ENCODE measurements at places on chromosomes 4 and X. TPM values are rescaled to one million over a fixed set of nuclear protein-coding genes. Genes with fewer than 3 reads are reported as not detected.

The TNMD gene
- total RNA-seq = not detected

The GPR34 gene
- total RNA-seq = not detected

The CPLX1 gene
- total RNA-seq = 0.47 TPM

The DUSP9 gene
- not detected for total RNA-seq

The MBNL3 gene
- 3.9 TPM for total RNA-seq

The ARR3 gene
- not detected for total RNA-seq

The EIF2S3 gene
- 220 TPM for total RNA-seq

The ARHGAP36 gene
- total RNA-seq = not detected

The USP17L24 gene
- total RNA-seq = not detected

The RPS6KA6 gene
- 4.3 TPM for total RNA-seq

The PLXNB3 gene
- 7.5 TPM for total RNA-seq

The EPGN gene
- 0.70 TPM for total RNA-seq

The ADH6 gene
- total RNA-seq = 1.5 TPM

The SERTM2 gene
- total RNA-seq = not detected

The CYP2U1 gene
- total RNA-seq = 14.5 TPM

The OTUD6A gene
- total RNA-seq = not detected

The PAK3 gene
- 0.09 TPM for total RNA-seq

Data from pericardium fibroblast (primary cell).